Activated T-helper 1 cell treated with Interleukin-2 at 50 U/mL for 16 hours (primary cell): ENCODE measurements at places on chromosomes 13 and 19.

DNA sequence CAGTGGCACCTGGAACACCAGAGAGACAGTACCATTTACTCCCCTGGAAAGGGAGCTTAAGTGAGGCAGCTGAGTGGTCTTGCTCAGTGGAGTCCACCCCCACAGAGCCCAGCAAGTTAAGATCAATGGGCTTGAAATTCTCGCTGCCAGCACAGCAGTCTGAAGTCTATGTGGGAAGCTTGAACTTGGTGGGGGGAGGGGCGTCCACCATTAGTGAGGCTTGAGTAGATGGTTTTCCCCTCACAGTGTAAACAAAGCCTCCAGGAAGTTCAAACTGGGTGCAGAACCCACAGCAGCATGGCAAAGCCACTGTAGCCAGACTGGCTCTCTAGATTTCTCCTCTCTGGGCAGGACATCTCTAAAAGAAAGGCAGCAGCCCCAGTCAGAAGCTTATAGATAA is 30.3 kb upstream of the CEACAM4 start:
- no peak for DNase-seq

DNA sequence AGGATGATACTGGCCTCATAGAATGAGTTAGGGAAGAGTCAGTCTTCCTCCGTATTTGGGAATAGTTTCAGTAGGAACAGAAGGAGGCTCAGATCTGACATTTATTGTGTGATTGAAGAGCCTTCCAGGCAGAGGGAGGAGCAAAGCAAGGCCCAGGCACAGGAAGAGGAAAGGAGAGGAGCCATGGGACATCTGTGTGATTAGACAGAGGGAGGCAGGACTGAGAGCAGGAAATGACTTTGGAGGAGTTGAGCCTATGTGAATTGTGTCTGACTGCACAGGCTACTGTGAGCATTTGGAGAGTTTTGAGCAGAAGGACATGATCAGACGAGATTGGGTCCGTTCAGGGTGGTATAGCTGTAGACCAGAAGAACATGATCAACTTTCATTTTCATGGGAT is 8.5 kb downstream of the SIGLEC7 start:
- DNase-seq = no peak

DNA sequence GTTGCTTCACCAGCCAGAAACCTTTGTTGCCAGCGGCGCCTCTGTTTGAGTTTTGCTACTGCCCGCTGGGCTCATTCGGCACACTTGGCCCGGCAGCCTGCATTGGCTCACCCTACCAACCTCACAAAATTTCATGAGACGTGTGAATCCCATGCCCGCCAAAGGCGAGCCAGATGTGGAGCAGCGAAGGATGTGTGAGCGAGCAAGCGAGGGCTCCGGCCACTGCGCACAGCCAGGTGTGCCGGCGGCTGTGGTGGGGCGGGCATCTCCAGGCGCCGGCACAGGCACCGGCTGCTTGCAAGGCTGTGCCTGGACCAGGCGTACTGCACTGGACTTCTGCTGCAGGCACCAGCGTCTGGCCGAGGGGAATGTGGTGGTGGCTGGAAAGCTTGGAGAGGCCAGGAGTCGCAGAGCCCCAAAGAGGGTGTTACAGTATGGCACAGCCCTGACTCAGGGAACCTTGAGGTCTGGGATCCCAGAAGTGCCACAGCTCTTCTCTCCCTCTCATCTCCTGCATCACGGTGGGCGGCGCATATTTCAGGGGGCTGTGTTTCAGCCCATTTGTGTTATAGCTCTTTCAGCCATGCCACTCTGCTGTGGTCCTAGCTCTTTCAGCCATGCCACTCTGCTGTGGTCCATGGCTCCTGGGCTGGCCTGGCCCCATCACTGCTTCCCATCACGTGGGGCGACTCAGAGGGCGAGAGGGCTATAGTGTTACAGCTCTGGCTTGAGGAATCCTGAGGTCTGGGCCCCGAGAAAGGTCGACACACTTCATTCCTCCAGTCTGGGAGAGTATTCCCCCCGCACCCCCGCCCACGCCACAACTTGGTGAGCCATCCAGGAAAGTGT is 592.0 kb upstream of the SLITRK5 start:
- DNase-seq = no peak

DNA sequence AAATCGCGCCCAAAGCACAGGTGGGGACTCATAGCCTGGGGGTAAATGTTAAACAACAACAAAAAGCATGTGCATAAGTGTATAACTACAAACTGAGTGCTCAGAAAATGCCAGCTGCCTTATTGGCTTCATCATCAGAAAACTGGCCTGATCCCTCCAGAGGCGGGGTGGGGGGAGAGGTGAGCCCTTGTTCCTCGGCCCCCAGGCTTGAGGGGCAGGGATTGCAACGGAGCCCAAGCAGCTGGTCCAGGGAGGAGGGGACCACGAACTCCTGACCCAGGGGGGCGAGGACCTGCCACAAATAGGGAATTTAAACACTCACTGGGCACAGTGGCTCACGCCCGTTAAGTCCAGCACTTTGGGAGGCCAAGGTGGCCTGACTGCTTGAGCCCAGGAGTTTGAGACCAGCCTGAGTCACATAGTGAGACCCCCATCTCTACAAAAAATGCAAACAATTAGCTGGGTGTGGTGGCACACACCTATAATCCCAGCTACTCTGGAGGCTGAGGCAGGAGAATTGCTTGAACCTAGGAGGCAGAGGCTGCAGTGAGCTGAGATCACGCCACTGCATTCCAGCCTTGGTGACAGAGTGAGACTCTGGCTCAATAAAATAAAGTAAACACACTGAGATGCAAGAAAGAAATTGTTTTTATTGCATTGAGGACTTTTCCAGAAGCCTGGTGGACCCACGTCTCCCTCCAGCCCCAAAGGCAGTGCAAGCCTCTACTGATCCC is 8.7 kb downstream of the SIRT6 start:
- DNase-seq = no peak

- no peak for DNase-seq
Observed at GRCh38 chr13:23468811-23469210, 35.3 kb upstream of the SACS start.

GRCh38 chr13:42229287-42229686 is 42.7 kb upstream of the AKAP11 start:
- DNase-seq = no peak

DNA sequence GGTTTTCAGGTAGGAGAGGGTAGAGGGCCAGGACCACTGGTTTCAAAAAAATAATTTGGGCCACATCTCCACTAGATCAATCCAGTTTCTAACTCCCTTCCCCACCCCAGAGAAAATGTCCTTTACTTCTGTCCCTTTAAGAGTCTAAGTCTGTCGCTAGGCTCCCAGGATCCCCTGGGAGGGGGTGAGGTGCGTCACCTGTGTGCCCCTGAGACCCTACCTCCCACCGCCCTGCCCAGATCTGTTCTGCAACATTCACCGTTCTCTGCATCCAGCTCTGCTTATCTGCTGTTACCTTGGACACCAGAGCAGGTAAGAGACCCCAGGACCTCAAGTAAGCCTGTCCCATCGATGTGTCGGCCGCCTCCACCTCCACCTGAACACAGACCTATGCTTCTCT is at the start of gene GFY:
TSS of gene GFY (plus strand) at position 211 of the 400 bp plus-strand sequence. CDS start 1,043 bp downstream, outside the sequence.
- DNase-seq = no peak

- no peak for DNase-seq
Observed at GRCh38 chr13:19632915-19633478, 462 bp upstream of the MPHOSPH8 start.

DNA sequence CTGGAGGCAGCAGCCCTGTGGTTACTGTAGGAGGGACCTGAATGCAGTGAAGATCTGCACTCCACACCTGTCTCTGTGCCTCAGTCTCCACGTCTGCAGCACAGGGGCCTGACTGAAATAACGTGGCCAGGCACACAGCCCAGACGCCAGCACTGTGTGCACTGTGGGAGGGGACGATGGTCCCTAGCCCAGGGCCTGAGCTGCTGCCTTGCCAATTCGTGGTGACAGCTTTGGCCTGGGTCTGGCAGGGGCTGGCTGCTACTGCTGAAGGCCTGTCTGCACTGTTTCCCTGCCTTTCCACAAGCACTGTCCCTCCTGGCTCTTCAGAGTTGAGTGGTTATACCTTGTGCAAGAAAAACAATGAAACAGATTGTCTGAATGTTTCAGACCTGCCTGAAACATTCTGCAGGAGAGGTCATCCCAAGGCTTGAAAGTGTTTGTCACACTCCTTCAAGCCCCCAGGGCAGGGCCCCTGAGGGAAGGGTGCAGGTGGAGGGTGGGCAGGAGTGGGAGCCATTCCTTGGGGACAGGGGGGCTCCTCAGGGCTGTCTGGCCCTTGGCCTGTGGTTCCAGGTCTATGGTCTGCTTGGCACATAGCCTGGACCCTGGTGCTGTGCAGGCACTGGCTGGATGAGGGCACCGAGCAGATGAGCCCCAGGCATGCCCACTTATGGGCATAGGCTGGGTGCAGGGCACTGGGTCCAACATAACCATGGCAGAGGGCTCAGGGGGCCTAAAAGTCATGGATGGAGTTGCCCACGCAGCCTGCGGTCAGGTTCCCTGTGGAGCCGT is 38.7 kb upstream of the LDLR start:
- no peak for DNase-seq

DNA sequence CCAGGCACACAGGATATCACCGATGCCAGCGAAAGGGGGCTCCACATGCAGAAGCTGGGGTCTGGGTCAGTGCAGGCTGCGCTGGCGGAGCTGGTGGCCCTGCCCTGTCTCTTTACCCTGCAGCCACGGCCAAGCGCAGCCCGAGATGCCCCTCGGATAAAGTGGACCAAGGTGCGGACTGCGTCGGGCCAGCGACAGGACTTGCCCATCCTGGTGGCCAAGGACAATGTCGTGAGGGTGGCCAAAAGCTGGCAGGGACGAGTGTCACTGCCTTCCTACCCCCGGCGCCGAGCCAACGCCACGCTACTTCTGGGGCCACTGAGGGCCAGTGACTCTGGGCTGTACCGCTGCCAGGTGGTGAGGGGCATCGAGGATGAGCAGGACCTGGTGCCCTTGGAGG is 7.2 kb downstream of the NCAN start:
- DNase-seq = no peak

- DNase-seq = no peak
Observed at GRCh38 chr19:11017275-11018035, 56.6 kb downstream of the SMARCA4 start.

DNA sequence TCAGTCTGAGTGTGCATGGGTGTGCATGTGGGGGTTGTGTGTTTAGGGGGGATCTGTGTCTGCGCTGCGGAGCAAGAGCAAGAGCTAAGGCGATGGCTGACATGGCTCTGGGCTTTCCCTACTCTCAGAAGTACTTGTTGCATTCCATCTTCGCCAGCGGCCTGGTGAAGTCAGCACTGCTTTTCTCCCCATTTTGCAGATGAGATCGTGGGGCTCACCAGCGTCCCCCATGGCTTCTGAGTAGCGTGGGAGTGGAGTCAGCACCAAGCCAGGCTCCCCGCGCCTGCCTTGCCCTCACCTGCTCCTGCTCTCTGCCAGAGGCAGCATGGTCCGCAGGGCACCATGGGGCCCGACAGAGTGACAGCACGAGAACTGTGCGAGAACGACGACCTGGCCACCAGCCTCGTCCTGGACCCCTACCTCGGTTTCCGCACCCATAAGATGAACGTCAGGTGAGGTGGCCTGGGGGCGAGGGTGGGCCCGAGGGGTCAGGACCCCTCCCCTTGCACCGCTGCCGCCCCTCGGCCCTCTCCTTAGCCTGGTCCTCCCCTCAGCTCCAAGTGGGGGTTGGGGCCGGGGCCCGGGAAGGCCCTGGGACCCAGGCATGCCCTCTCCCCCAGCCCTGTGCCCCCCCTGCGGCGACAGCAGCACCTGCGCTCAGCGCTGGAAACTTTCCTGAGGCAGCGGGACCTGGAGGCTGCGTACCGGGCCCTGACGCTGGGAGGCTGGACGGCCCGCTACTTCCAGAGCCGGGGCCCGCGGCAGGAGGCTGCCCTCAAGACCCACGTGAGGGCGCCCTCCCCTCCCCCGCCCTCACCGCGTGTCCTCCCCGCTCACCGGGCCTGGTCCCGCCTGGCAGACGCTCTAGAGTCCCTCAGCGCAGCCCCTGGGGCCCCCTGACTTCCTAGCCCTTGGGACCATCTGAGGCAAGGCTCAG is 2.2 kb downstream of the KMT5C start:
- no peak for DNase-seq

DNA sequence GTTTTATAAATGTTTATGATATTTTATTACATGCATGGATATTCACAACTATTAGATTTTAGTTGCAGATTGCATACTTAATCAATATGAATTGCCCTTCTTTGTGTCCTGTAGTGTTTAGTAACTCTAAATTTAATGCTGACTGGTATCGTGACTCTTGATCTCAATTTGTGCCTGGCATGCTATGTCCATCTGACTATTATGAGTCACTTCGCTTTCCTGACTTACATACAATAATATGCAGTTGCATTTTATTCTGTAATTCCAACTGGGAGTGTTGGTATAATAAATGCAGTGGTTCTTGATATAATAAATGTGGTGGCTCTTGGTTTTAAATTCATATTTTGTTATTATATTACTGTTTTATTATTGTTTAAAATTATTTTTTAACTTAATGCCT is 277.5 kb downstream of the LIG4 start:
- no peak for DNase-seq

DNA sequence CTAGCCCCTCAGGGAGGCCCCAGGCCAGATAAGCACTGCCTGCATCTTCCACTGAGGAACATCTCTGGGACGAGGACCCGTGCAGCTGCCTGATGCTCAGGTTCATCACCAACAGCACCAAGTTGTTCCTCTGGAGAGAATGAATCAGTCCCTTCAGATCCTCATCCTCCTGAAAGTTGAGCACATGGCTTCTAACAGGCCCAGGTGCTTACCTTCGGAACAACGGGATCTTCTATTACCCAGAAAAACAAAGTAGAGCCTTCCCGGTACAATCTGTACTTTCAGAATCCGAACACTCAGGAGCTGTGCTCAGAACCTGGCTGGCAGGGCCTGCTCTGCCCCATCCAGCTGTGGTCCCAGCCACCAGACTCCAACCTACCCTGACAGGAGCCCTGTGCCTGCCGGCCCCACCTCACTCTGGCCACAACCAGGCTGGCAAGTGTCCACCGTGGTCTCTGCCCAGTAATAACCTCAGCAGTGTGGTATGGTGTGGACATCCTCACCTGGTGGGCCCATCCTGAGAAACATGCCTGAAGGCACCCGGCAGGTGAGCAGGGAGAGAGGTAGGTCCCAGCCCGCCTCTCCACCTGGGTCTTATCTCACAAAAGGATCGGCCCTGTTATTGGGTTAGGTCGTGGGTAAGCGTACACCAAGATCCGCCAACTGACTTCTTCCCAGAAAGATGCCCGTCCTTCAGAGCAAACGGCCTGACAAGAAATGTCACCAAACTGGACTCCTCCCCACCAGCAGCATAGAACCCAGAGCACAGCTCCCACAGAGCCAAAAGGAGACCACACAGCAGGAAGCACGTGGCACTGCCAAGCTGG is 34.1 kb downstream of the ELL start:
- no peak for DNase-seq

DNA sequence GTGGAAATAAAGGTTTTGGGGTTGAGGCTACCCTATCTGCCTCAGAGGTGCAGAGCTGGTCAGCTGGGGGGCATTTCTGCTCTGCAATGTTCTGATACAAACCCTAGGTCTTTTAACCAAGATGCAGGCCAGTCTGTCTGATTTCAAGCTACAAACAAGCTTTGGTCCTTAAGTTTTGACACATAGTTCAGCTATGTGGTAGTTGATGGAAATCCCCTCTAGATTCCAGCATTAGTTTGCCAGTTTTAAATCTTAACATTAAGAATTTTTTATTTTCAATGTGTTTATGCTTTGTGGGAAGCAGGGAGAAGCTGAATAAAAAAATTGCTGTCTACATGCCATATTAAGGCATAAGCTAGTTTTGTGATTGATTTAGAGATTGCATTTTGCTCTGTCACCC is 225.7 kb downstream of the LMO7 start:
- DNase-seq = no peak

GRCh38 chr13:73945871-73946270 is 188.3 kb downstream of the KLF12 start:
- no peak for DNase-seq

- DNase-seq = no peak
Observed at GRCh38 chr19:44069415-44069814, 2.5 kb upstream of the ZNF284 start.

GRCh38 chr19:15286688-15287365 is 45.5 kb downstream of the BRD4 start:
- no peak for DNase-seq
